ENCODE measurements at places on chromosomes 6 and 20. TPM values are rescaled to one million over a fixed set of nuclear protein-coding genes. Genes with fewer than 3 reads are reported as not detected.

NFKBIE gene
- total RNA-seq, result 11.8 TPM

PACRG gene
- total RNA-seq, result 0.76 TPM

TFAP2A gene
- not detected for total RNA-seq

PDE10A gene
- total RNA-seq, result not detected

HLA-G gene
- total RNA-seq, result 0.14 TPM

DCDC2 gene
- not detected for total RNA-seq

SLC22A3 gene
- not detected for total RNA-seq

CLVS2 gene
- total RNA-seq, result not detected

CAP2 gene
- not detected for total RNA-seq

TFAP2D gene
- total RNA-seq, result not detected

Measured in activated naive CD4-positive, alpha-beta T cell treated with anti-CD3 and anti-CD28 coated beads, Interleukin-2, amount 10 ng/mL, durations not matched to agents 5 hours and 36 hours (primary cell).